ENCODE measurements at places on chromosomes 2 and 18. TPM values are rescaled to one million over a fixed set of nuclear protein-coding genes. Genes with fewer than 3 reads are reported as not detected.
A peak's percentile ranks its signal among the peaks of the same experiment; 100 is the strongest.

The SH3RF3 gene
- total RNA-seq = 5.2 TPM

The SCN2A gene
- total RNA-seq = 24.2 TPM

The PPP1R7 gene
- 73.8 TPM for total RNA-seq

The PROC gene
- total RNA-seq = 2.5 TPM

- DNase-seq = no peak
Measured at GRCh38 chr2:174784909-174785308, 20.6 kb upstream of the CHRNA1 start.

The DNAH6 gene
- total RNA-seq = 5.5 TPM

DNA sequence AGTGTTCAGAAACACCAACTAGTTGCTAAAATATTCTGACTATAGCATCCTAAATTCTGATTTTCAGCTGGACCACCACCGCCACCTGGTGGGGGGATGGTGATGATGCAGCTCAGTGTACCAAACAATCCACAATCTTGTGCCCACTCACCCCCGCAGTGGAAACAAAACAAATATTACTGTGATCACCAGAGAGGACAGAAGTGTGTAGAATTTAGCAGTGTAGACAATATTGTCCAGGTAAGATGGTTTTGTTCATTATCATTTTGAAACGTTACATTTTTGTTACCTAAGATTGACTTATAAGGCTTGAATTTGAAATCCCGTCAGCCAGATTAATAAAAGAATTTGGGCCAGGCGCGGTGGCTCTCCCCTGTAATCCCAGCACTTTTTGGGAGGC, 31.7 kb upstream of the UBXN4 start:
- peak; percentile 32 for DNase-seq

The GREB1 gene
- 14.4 TPM for total RNA-seq

DNA sequence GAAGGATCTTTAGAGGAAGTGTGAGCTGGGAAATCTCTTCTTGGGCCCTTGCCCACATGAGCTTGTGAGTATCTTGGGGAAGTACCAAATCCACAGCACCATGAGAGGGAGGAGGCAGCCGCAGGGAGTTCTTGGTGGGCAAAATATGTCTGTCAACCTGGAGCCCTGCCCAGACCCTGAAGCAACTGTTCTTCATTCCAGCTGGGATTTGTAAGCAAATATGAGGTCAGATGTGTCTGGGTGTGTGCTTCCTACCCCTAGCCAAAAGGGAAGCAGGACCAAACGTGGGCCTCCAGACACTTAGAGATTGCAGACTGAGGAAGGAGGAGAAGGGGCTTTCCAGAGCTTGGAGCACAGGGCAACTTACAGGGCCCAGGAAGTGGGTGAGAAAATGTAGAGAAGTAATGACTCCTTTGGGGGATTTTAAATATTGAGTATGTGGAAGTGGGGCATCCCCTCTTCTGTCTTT, 41.9 kb downstream of the TMEM247 start:
- DNase-seq = no peak
